ENCODE measurements at places on chromosomes 2 and 18.

- DNase-seq: no peak
These were observed 5.5 kb downstream of the SLC11A1 start for GRCh38 chr2:218387369-218388194.

DNA sequence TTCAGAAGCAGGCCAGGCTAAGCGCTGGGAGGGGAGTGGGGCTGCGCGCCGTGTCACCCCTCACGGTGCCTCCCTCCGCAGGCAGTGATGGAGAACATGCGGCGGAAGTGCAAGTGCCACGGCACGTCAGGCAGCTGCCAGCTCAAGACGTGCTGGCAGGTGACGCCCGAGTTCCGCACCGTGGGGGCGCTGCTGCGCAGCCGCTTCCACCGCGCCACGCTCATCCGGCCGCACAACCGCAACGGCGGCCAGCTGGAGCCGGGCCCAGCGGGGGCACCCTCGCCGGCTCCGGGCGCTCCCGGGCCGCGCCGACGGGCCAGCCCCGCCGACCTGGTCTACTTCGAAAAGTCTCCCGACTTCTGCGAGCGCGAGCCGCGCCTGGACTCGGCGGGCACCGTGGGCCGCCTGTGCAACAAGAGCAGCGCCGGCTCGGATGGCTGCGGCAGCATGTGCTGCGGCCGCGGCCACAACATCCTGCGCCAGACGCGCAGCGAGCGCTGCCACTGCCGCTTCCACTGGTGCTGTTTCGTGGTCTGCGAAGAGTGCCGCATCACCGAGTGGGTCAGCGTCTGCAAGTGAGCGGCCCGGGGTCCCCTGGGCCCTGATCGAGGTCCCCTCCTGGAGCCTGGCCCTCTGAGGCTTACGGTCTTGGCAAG is 12.2 kb downstream of the WNT10A start:
- DNase-seq: peak; percentile 73

DNA sequence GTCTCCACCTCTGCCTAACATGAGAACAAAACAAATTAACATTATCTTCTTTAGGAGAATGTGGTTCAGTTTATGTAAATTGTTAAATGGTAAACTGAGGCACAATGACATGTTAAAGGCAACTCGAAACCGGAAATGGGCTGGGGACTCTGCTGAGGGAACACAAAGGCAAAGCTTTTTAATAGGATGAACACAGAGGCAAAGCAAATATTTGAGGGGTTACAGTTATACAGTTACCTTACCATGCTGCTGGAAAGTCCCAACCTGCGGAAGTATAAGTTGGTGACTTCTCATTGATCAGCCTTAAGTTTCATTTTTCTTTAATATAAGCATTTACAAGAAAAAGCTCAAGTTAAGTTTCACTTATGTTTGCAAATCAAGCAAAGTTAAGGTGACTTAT is 195.0 kb downstream of the DLGAP1 start:
- DNase-seq: no peak

DNA sequence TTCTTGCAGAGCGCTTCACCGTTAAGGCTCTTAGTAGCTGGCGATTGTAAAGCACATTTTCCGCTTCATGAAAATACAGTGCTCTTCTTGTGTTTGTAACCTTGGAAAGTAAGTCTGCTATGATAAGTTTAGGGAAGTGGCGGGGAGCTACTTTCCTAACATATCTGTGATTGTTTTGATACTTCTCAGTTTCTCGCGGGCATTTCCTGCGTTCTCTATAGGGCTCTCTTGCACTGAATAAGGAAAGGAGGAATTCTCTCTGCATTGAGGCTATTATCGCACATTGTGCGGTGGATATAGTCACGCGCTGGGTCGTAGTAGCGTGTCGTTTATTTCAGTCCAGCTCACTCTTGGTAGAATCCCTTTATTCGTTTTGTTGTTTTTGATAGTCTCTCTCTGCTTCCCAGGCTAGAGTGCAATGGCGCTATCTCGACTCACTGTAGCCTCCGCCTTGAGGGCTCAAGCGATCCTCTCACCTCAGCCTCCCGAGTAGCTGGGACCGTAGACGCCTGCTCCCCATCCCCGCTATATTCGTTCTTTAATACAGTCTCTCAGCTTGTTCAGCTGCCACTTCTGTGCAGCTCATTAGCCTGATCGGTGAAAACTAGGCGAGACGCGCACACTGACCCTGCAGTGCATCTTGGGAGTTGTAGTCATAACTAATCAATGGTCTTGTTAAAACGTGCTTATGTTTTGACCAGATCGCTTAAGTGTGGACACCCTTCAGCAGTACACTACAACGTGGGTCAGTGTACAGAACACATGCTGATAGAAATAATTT is 1.0 kb upstream of the PPP4R3B start:
- DNase-seq: peak; percentile 65

DNA sequence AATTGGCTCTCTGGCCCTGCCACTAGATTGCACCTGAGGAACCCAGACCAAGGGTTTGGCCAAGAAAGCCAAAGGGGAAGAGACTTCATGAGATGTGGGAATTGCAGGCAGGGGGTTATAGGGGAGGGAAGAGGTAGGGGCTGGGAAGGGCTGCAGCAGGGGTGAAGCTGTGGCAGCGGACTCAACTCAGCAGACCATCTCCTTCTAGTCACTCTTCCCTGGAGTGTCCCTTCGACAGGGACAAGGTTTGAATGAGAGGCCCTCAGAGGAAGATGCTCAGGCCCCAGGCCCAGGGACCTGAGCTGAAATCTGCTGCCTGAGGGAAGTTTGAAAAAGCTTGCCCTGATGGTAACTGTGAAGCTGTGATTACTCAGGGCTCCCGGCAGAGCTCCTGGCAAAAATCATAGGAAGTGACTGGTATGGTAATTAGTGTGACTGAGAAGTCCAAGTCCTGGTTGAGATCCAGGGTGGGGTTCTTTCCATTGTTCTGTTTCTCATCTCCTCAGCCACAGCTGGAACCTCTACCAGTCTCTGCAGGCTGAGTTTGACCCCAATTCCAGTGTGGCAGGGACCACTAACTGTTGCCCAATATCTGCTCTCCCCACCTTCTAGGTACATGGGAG is 300.9 kb downstream of the CYP26B1 start:
- no peak for DNase-seq

All from KBM-7 (cell line).